ENCODE measurements at places on chromosomes 3 and 15. TPM values are rescaled to one million over a fixed set of nuclear protein-coding genes. Genes with fewer than 3 reads are reported as not detected.
A peak's percentile ranks its signal among the peaks of the same experiment; 100 is the strongest.

DNA sequence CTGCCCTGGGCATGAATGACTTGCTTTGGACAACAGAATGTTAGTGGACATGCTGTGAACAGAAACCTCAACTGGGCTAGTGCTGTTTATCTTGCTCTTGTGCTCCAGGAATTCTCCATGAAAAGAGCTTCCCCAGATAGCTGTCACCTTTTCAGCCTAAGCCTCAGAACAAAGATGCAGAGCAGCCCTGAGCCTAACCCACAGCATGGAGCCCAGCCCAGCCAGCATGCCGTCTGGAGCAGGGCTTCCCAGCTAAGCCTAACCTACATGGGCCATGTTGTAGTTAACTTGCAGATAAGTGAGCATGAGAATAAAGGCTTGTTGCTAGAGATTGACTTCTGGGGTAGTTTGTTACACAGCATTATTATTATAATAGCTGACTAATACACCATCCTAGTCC, 48.9 kb downstream of the SCN5A start:
- DNase-seq = no peak
- H3K36me3 ChIP-seq = no peaks in the 10 kb centered on the region
- no peak overlapping the region for H3K4me3 ChIP-seq
- H3K4me1 ChIP-seq = no peaks in the 10 kb centered on the region
- H3K27me3 ChIP-seq = no peaks in the 10 kb centered on the region
- no peak overlapping the region for H3K27ac ChIP-seq

DNA sequence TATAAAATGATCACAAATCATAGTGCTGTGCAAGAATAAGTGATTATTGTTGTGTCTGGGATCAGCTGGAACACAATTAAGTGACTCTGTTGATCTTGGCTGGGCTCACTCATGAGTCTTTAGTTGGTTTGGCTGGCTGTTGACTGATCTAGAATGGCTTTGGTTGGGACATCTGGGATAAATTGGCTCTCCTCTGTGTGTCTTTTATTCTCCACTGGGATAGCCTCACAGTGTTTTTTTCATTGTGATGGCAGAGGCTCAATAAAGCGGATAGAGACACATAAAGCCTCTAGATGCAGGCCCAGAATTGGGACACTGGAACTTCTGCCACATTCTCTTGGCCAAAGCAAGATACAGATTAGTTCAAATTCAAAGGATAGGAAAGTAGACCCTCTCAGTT, 735.6 kb downstream of the PDCD6IP start:
- H3K27ac ChIP-seq = no peak overlapping the region
- DNase-seq = no peak
- H3K4me3 ChIP-seq = no peak overlapping the region
- no peaks in the 10 kb centered on the region for H3K36me3 ChIP-seq
- H3K27me3 ChIP-seq = no peaks in the 10 kb centered on the region
- H3K4me1 ChIP-seq = no peaks in the 10 kb centered on the region

- no peak for DNase-seq
- peaks cover 6% of the 10 kb centered on the region for H3K4me1 ChIP-seq
- H3K27me3 ChIP-seq = no peaks in the 10 kb centered on the region
Measured at GRCh38 chr3:61803983-61804382, 242.6 kb downstream of the PTPRG start.

GRCh38 chr3:190826018-190826417, 36.5 kb downstream of the GMNC start:
- H3K4me3 ChIP-seq = no peak overlapping the region
- H3K27me3 ChIP-seq = no peaks in the 10 kb centered on the region
- no peaks in the 10 kb centered on the region for H3K4me1 ChIP-seq
- H3K36me3 ChIP-seq = no peaks in the 10 kb centered on the region

DNA sequence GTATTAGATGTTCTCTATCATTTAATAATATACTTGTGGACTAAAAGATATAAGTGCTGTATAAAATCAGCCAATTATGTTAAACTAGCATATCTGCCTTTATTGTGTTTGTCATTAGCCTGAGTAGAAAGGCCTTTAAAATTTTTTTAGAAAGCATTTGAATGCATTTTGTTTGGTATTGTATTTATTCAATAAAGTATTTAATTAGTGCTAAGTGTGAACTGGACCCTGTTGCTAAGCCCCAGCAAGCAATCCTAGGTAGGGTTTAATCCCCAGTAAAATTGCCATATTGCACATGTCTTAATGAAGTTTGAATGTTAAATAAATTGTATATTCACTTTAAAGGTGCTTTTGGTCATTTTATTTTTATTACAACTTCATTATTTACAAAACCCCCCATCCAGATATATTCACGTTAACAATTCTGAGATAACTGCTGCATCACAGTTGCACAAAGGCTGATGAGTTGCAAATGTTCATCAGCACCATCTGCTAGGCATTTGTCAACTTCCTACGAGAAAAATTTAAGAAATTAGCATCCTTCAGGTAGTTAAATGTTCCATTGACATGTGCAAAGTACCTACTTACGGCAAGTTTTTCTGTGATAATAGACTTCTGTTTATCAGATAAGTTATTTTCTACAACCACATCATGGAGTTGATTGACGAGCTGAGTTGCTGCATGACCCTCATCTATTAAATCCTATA, 6.3 kb downstream of the EIF4A2 start:
- peaks cover 55% of the 10 kb centered on the region for H3K36me3 ChIP-seq
- H3K4me3 ChIP-seq = no peak overlapping the region
- H3K4me1 ChIP-seq = peaks cover 10% of the 10 kb centered on the region
- no peak overlapping the region for H3K27ac ChIP-seq
- H3K27me3 ChIP-seq = no peaks in the 10 kb centered on the region

- H3K36me3 ChIP-seq = peaks cover 14% of the 10 kb centered on the region
- no peak overlapping the region for H3K4me3 ChIP-seq
- no peak overlapping the region for H3K27ac ChIP-seq
- H3K4me1 ChIP-seq = peaks cover 15% of the 10 kb centered on the region
Measured at GRCh38 chr3:123791417-123791816, 92.7 kb downstream of the MYLK start.

DNA sequence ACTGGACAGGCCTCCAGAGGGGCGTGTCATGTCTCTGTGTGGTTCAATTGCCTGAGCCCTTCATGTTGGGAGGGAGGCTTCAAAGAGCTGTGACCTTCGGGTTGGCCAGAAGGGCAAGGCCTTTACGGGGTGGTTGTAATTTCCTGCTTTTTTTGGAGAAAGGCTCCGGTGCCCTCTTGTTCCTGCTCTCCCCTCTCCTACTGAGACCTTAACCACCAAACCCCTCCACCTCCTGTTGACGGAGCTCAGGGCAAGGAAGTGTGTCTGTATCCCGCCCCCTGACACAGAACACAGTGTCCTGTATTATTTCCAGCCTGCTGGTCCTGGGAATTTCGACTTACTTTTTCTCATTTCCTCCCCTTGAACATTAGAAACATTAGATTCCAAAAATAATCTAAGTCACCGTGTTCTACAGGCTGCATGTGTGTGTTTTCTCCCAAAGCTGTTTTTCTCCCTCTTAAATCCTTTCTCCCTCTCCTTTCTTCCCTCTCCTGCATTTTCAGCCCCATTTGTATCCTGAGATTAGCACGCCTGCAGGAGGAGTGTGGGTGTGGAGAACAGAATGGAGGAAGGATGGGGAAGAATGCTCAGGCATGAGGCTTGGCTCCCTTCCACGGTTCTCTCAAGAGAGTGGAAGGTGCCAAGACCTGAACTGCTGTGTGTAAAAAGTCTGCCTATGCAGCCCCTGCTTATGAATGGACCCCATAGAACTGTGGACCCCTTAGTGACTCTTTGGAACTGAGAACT, 285.4 kb upstream of the ROPN1 start:
- peak; percentile 86 for DNase-seq
- peak overlapping the region; percentile 92 for H3K27ac ChIP-seq
- H3K4me3 ChIP-seq = peak overlapping the region; percentile 10
- H3K36me3 ChIP-seq = no peaks in the 10 kb centered on the region

DNA sequence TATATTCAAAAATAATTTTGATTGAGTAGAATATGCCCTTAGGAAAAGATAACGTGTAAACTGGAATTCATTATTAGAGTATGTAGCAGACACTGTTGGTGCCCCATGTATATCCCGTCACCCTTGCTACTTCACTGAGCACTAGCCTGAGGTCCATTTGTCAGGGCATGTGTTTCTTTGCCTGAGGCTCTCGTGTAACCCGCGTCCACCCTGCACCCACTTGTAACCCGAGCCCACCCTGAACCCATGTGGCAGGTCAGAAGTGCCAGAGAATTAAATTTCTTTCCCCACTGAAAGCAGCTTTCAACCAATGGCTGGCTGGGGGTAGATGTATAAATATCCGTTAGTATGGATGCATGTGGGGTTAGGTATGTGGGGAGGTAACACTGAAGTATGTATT, 474.2 kb upstream of the ZNF385D start:
- no peaks in the 10 kb centered on the region for H3K4me1 ChIP-seq
- H3K4me3 ChIP-seq = no peak overlapping the region
- no peaks in the 10 kb centered on the region for H3K27me3 ChIP-seq
- no peaks in the 10 kb centered on the region for H3K36me3 ChIP-seq
- DNase-seq = no peak

TUSC7 gene
- total RNA-seq = not detected

DNA sequence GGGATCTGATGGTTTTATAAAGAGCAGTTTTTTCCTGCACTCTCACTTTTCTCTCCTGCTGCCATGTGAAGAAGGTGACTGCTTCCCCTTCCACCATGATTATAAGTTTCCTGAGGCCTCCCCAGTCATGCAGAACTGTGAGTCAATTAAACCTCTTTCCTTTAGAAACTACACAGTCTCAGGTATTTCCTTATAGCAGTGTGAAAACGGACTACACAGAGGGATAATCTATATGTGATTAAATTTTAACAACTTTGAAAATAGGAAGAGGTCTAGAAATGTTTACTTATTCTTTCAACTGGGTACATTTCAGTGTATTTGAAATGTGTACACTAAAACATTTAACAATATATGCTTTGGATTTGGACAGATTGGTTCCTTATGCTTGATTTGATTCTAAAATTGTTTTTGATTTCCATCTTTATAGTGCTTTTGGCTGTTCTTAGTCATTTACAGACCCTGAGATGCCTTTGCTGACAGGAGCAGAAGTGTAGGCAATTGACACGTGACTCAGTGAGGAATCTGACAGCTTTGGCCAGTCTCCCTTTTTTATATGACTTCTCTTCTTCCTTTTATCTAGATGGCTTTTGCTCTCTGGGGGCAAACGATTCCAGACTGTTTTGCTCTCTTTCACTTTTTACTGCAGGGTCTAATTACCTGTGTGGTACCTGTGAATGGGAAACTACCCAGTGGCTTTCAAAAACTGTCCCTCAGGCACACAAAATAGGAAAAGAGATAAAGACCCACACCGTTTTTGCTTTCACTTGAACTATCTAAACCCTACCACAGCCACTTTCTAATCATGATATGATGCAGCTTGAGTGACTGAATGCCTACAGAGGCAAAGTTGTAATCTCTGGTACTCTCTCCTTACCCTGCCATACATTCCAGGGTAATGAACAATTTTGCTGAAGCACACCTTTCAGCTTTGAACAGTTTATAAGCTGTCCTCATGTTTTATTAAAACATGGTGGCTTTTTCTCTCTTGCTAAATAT, 422.6 kb downstream of the ROBO1 start:
- DNase-seq = no peak
- no peaks in the 10 kb centered on the region for H3K36me3 ChIP-seq
- no peak overlapping the region for H3K4me3 ChIP-seq
- no peak overlapping the region for H3K27ac ChIP-seq
- H3K27me3 ChIP-seq = no peaks in the 10 kb centered on the region
- H3K4me1 ChIP-seq = no peaks in the 10 kb centered on the region
